Right renal cortex interstitium (tissue), 3 donors: ENCODE measurements at places on chromosomes 16 and 17. TPM values are rescaled to one million over a fixed set of nuclear protein-coding genes. Genes with fewer than 3 reads are reported as not detected.

The PRPSAP2 gene
- polyA plus RNA-seq, result 60.6 TPM

The IRF8 gene
- polyA plus RNA-seq, result 7.2 TPM

The SCIMP gene
- 1.0 TPM for polyA plus RNA-seq

The WSCD1 gene
- polyA plus RNA-seq, result 16.5 TPM

The PRR11 gene
- polyA plus RNA-seq, result 19.2 TPM

The MRC2 gene
- polyA plus RNA-seq, result 52.0 TPM

The CHAD gene
- 0.86 TPM for polyA plus RNA-seq

The EVPL gene
- polyA plus RNA-seq, result 16.0 TPM

The TMEM95 gene
- polyA plus RNA-seq, result not detected

- no peak for DNase-seq
Observed at GRCh38 chr17:74807925-74808324, 31.8 kb upstream of the NAT9 start.

GRCh38 chr17:4412933-4413831, 20.6 kb upstream of the SPNS3 start:
- DNase-seq, result peak; percentile 73

DNA sequence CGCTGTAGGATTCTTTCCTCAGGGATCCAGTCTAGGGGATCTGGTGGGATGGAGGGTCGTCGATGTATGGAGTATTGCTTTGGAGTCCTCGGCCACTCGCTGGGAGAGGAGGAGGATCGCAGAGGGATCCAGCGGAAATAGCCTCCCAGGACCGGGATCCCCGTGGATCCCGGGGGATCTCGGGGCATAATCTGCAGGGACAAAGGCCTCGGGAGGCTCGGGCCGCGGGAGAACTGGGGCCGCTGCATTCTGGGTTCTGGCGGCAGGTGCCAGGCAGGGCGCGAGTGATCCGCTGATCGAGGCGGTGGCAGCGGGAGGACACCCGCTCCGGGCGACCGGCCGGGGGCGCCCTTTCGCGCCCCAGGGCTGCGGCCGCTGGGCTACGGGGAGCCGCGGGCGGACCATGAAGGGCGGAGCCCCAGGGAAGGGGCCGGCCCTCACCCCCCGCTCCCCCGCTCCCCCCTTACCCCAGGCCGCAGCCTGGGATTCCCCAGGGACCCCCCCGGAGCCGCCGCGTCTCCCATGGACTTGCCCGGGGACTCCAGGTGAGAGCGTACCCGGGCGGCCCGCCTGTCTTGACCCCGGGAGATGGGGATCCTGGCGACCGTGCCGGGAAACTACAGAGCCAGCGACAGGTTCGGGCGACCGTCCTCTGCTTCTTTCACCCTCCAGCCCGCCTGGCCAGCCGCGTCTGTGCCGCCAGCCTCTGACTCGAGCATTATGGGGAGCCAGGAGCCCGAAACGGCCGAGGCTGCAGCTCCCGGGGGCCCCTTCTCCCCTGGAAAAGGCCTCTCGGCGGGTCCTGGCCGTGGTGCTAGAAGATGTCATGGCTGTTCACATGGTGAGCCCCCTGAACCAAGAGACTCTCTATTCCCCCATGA, 604 bp downstream of the PRR14 start:
- DNase-seq, result no peak

DNA sequence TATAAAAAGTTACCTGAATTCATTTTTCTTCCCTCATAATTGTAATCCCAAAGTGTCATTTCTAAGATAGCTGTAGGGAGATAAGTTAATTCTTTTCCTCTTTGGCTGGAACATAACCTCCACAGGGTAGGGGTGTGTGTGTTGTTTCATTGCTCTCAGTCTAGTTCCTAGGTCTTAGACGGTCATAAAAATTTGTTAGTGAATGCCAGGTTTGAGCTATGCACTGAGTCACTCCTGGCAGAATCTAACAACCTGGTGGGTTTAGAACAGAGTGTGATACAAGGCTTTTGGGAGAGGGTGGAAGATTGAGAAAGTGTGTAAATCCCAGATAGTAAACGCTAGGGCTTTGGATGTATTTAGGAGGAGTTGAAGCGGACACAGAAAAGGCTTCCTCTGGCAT, 894 bp upstream of the PHKG2 start:
- DNase-seq, result no peak

DNA sequence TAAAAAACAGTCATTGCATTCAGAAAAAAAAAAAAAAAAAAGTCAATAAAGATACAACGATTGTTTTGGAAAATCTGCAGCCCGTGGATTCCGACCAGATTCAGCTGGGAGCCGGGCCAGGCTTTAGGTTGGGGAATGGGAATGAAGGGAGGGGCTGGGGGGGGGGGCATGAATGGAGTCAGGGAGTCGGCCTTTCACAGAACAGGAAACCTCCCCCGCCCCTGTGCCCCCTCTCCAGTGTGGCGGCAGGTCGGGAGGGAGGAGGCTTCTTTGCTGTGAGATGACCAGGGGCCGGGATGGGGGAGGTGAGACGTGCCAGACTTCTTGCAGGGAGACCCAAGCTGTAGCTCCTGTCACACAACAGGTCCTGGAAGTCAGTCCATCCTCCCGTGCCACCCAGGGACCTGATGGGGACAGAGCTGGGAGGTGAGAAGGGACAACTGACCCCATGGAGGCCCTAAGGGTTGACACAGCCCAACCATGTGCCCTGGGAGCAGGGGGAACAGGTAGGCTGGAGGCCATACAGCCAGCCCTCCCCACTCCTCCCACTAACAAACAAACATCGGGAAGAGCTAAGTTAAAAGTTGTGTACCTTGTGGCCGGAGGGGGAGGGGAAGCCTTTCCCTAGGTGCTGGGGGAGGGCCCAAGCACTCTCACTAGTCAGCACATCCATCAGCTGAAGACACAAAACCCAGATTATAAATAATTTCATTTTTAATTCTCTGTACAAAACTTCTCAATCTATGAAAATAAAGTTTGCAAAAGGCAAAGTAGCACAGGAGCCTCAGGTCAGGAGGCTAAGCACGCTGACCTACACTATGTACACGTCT, 25.2 kb downstream of the SREBF1 start:
- no peak for DNase-seq

- DNase-seq, result no peak
Observed at GRCh38 chr16:35188288-35189155, 1729.1 kb downstream of the TP53TG3F start.

DNA sequence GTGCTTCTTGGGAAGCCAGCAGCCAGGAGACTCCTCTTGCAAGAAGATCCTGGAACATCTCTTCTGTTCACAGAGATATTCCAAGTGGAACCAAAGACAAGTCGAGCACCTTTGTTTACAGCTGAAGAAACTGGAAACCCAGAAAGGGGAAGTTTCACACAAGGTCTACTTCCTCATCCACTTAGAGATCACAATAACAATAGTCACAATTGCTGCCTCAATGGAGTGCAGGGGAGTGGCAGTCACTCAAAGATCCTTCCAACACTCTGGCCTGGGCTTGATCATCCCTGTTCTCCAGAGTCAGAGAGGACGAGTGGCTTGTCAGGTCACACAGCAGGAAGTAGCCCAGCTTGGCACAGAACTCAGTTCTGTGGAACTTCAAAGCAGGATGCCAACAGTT, 46.9 kb upstream of the SIAH1 start:
- DNase-seq, result no peak

GRCh38 chr16:5479926-5480325, 382.3 kb upstream of the EEF2KMT start:
- no peak for DNase-seq

DNA sequence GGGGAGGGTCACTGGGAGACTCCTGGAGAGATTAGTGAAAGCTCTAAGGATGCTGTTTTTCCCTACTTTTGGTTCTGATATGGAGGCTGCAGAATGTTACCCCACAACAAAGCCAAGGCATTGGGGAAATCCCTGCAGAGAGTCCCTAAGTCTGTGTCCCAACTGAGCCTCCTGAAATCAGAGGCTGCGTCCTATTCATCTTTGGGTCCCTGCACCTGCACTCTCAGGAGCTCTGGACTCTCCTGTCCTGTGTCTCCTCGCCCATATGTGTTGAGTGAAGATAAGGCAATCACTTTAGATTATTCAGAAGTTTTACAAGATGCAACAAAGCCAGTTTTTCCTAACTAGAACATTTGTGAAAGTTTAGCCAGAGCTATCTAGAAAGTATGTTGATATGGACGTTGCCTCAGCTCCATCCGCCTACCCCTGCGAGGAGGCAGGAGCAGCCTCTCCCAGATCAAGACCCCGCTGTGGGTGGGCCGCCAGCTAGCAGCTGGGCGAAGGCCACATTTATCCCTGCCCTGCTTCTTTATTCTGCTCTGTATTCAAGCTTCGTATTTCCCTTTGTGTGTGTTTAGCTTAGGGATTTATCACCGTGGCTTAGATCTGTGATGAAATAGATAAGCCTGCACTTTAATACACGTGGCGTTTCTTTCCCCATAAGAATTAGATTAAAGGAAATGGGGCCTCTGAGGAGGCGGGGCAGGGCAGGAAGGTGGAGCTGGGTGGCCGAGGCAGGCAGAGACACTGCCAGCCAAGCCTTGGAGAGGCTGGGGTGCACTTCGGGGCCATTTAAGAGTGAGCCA, 37.4 kb downstream of the SHISA6 start:
- DNase-seq, result no peak

DNA sequence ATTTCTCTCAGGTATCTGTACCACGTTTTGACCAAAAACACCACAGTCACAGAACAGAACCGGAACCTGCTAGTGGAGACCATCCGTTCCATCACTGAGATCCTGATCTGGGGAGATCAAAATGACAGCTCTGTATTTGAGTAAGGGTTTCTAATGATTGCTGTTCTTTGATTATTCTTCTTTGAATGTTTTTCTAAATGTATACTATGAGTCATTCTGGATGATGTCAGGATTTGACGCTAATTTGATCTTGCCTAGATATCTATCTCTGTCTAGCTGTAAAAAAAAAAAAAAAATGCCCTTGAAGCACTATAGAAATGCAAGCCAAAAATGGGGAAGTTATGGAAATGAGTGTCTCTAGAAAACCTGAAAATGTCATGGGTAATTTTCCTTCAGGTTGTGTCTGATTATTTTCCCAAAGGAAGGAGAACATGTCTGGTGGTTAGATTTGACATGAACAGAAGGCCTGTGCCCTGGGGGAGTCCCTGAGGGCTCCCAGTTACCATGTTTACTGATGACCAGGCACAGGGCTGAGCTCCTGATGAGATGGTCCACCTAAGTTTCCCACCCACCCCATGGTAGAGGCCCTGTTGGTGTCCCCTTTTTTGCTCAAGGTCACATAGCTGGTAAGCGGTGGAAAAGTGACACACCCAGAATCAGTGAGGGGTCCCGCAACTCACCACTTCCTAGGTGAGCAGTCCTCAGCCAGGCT, 13.6 kb downstream of the CLEC16A start:
- DNase-seq, result no peak

- DNase-seq, result peak; percentile 91
Observed at GRCh38 chr17:36486204-36487194, at the start of gene ZNHIT3. Gene ZNHIT3 (plus strand): TSS chr17:36486681. CDS start chr17:36486700, 19 bp downstream.

DNA sequence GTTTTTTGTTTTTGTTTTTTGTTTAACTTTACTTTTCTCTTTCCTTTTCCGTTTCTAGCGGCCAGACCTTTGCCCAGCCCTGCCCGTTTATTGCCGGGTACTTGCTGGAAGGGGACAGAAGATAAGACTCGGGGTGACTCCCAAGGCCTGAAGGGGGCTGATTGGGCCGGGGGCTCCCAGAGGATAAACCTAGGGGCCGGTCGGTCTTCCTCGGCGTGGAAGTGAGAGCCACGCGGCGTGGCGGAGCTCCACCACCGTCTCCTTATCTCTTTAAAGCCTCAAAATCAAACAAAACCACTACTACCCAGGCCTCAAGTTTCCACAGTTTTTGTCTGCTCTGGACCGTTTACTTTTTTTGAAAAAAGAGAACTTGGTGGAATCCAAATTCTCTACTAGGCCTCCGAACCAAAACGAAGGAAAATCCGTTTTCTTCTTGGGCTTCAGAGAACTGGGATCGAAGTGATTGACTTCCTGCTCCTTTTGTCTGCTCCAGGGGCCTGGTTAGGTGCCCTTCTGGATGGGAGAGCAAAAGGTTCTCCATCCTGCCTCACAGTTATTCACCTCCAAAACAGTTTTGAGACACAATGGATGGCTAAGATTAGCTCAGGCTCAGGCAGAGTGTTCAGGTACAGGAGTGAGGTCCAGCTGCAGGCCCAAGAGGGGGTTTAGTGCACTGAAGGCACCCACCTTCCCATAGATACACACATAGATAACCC, 8.5 kb upstream of the HOXB9 start:
- DNase-seq, result no peak

GRCh38 chr16:2371421-2371820, 30.9 kb upstream of the ABCA3 start:
- DNase-seq, result no peak

DNA sequence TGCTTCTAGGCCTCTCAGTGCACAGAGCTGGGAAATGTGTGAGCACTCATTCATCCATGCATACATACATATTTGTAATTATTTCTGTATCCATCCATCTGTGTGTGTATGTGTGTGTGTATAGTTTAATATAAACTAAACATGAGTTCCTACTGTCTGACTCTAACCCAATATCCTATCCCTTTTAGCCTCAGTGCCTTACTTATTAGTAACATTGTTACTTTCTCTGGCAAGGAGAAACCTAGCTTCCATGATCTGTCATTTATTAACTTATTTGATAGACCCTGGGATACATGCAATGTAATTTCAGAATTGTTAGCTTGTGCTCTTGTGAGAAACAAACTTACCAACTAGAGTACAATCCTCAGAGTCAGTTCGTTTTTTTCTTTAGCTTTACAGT, 59.0 kb upstream of the WSCD1 start:
- DNase-seq, result no peak

DNA sequence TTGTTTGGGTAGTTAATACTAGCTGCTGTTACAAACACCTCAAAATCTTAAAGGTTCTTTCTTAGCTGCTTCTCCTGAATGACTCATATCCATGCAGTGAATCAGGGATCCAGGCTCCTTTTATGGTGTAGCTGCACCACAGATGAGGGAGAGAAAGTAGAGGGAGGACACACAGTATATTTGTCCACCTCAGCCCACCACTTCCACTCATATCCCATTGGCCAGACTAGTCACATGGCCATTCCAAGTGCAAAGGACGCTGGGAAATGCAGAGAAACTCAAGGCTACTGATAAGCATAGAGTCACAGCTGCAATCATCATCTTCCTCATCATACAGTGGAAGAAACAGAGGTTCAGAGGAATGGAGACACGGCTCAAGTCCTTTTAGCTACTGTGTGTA, 63.8 kb downstream of the GSG1L start:
- no peak for DNase-seq

GRCh38 chr17:72465191-72466024, 344.6 kb downstream of the SOX9 start:
- DNase-seq, result no peak

GRCh38 chr17:29645515-29646051, 22.9 kb upstream of the CORO6 start:
- no peak for DNase-seq

- DNase-seq, result no peak
Observed at GRCh38 chr16:56946767-56947603, 14.8 kb upstream of the CETP start.

DNA sequence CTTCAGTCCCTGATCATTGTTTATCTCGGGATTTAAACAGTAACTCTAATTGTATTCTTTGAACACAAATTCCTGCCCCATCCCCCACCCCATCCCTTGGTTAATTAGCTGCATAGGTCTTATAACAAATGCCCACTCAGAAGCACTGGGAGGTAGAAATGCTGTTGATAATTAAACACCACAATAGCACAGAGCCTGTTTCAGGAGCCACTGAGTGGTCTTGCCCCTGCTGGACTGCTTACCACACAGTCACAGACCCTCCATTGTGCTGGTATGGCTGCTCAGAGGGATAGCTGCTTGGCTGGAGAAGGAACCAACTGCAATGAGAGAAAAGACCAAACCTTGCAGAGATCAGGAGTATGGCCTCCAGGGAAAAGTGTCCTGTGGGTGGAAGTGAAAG, 214.1 kb downstream of the ANKFN1 start:
- DNase-seq, result peak; percentile 21

- no peak for DNase-seq
Observed at GRCh38 chr16:65116818-65117430, 4.9 kb downstream of the CDH11 start.

- no peak for DNase-seq
Observed at GRCh38 chr17:27807567-27808470, 7.5 kb upstream of the NOS2 start.
